ENCODE measurements at places on chromosomes 13 and 19.

- H3K36me3 ChIP-seq = no peaks in the 10 kb centered on the region
- H3K27ac ChIP-seq = no peak overlapping the region
- DNase-seq = no peak
- no peak overlapping the region for H3K4me3 ChIP-seq
- H3K27me3 ChIP-seq = peaks cover 18% of the 10 kb centered on the region
Observed at GRCh38 chr19:45346449-45346848, 5.9 kb downstream of the KLC3 start.

DNA sequence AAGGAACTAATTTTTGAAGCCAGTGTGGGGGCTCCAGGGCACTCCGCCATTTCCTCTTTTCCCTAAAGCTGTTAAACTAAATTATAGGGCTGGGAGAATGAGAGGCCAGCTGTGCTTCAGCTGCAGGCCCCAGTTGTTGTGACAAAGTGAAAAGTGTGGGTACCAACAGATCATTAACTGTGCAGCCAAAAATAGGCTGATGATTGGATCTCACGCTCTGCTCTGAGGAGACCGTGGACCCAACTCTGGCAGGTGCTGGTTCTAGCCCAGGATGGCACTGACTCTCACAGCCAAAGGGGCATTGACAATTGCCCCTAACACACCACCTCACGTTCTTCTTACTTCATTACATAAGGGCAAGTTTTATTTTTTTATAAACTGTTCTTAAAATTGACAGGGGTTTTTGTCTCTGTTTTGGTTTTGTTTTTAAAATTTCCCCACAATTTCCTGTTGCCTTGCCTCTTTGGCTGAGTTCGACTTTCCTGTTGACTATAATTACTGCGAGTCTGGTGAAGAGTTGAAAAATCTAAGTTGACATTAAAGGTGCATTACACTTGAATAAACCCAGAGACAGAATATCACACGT is 391.0 kb downstream of the FGF9 start:
- H3K27ac ChIP-seq = peak overlapping the region; percentile 41
- peaks cover 63% of the 10 kb centered on the region for H3K4me1 ChIP-seq
- DNase-seq = no peak
- H3K27me3 ChIP-seq = no peaks in the 10 kb centered on the region
- peak overlapping the region; percentile 76 for H3K4me3 ChIP-seq

GRCh38 chr19:41376998-41377365 is 649 bp downstream of the TMEM91 start:
- DNase-seq = no peak
- H3K36me3 ChIP-seq = no peaks in the 10 kb centered on the region
- no peaks in the 10 kb centered on the region for H3K27me3 ChIP-seq

- no peak for DNase-seq
- H3K4me3 ChIP-seq = peak overlapping the region; percentile 87
- peaks cover 74% of the 10 kb centered on the region for H3K4me1 ChIP-seq
- H3K27ac ChIP-seq = peak overlapping the region; percentile 48
Observed at GRCh38 chr13:114315074-114315785, 927 bp downstream of the CHAMP1 start.

GRCh38 chr19:45547965-45548609 is 36.5 kb downstream of the OPA3 start:
- H3K4me3 ChIP-seq = no peak overlapping the region
- no peak overlapping the region for H3K27ac ChIP-seq
- DNase-seq = no peak

- H3K36me3 ChIP-seq = no peaks in the 10 kb centered on the region
- H3K4me1 ChIP-seq = no peaks in the 10 kb centered on the region
Observed at GRCh38 chr19:10209315-10209714, 14.6 kb upstream of the DNMT1 start.

GRCh38 chr13:26834646-26835045 is 74.1 kb upstream of the GPR12 start:
- H3K4me3 ChIP-seq = no peak overlapping the region
- no peaks in the 10 kb centered on the region for H3K36me3 ChIP-seq
- H3K4me1 ChIP-seq = no peaks in the 10 kb centered on the region
- no peak overlapping the region for H3K27ac ChIP-seq
- H3K27me3 ChIP-seq = peaks cover 24% of the 10 kb centered on the region

DNA sequence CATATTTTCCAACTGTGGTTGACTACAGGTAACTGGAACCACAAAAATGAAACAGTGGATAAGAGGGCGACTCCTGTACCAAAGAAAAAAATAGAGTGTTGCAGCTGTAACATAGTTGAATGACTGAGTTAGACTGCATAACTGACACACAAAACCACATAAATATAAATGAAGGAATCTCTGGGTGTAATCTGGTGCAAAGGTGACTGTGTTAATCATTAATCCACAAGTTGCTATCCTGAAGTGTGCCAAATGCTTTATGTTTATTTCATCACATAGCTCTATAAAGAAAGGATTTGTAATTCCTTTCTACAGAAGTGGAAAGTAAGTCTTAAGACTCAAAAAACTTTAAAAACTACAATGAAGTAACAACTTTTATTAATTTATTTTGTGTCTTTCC is 6.0 kb upstream of the GJB2 start:
- H3K36me3 ChIP-seq = peaks cover 4% of the 10 kb centered on the region
- peaks cover 46% of the 10 kb centered on the region for H3K27me3 ChIP-seq
- no peak overlapping the region for H3K27ac ChIP-seq
- no peak for DNase-seq
- peaks cover 21% of the 10 kb centered on the region for H3K4me1 ChIP-seq

GRCh38 chr19:18126097-18126496 is 26.9 kb upstream of the PIK3R2 start:
- H3K4me1 ChIP-seq = peaks cover 1% of the 10 kb centered on the region
- H3K27me3 ChIP-seq = no peaks in the 10 kb centered on the region
- H3K36me3 ChIP-seq = peaks cover 13% of the 10 kb centered on the region

- DNase-seq = no peak
- H3K4me1 ChIP-seq = no peaks in the 10 kb centered on the region
- no peaks in the 10 kb centered on the region for H3K36me3 ChIP-seq
- no peak overlapping the region for H3K27ac ChIP-seq
Observed at GRCh38 chr13:74219566-74219965, 85.4 kb upstream of the KLF12 start.

- no peak overlapping the region for H3K27ac ChIP-seq
- H3K36me3 ChIP-seq = no peaks in the 10 kb centered on the region
- H3K4me3 ChIP-seq = no peak overlapping the region
- no peak for DNase-seq
- peaks cover 5% of the 10 kb centered on the region for H3K4me1 ChIP-seq
Observed at GRCh38 chr13:28322256-28322905, 172.5 kb downstream of the FLT1 start.

DNA sequence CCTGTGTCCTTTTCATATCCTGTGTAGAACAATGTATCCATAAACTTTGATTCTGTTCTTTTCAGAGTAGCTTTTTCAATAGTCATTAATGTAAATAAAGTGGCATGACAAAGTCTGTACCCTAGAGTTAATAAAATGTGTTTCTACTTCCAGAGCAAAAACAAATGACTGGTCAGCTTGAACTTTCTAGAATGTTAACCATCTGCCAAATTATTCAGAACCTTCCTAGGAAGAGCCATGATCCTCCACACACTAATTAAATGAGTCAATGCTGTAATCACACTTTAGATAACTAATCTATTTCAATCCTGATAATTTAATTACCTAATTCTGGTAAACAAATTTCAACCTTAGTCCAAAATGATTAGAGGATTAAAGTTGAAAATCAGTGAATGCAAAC is 73.2 kb downstream of the DIAPH3 start:
- no peaks in the 10 kb centered on the region for H3K27me3 ChIP-seq
- H3K4me3 ChIP-seq = no peak overlapping the region
- H3K36me3 ChIP-seq = peaks cover 3% of the 10 kb centered on the region
- no peaks in the 10 kb centered on the region for H3K4me1 ChIP-seq
- no peak overlapping the region for H3K27ac ChIP-seq

- no peaks in the 10 kb centered on the region for H3K36me3 ChIP-seq
- no peak for DNase-seq
- H3K4me3 ChIP-seq = no peak overlapping the region
Observed at GRCh38 chr13:74194846-74195245, 60.6 kb upstream of the KLF12 start.

- no peak overlapping the region for H3K27ac ChIP-seq
- H3K36me3 ChIP-seq = peaks cover 12% of the 10 kb centered on the region
- H3K4me3 ChIP-seq = no peak overlapping the region
- no peaks in the 10 kb centered on the region for H3K4me1 ChIP-seq
- DNase-seq = no peak
- H3K27me3 ChIP-seq = no peaks in the 10 kb centered on the region
Observed at GRCh38 chr19:51816711-51817110, 21.8 kb downstream of the FPR3 start.

DNA sequence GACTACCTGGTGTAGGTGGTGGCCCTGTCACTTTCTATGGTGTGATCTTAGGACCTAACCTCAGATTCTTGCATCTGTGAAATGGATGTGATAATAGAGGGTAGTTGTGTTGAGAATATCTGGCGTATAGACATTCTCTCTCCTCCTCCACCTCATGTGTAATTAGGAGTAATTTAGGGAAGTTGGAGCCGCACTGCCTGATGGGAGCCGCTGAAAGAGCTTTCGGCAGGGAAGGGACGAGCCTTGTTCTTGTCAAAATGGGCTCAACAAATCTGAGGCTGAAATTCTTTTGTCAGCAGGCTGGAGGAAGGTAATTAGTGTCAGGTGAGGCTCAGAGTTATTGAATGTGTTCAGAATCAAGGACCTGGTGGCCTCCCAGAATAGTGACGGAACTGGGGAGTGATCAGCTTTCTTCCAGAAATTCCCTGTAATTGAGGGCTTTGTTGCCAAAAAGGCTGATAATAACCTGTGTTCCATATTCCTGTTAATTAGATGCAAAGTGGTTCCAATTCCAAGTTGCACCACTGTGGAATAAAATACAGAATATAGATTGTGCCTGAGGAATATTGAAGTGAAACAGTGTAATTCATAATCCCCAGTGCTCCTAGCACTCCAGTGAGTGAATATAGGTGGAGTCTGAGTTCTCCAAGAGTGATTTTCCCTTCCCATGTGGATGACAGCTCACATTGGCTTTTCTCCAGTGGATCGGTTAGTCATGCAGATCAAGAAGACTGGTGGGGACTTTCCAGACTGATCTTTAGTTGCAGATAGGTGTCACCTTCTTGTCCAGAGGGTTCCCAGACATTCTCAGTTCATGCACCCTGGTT is 47.5 kb downstream of the SPATA13 start:
- H3K27me3 ChIP-seq = no peaks in the 10 kb centered on the region
- no peak overlapping the region for H3K4me3 ChIP-seq
- no peak overlapping the region for H3K27ac ChIP-seq
- no peak for DNase-seq
- H3K36me3 ChIP-seq = no peaks in the 10 kb centered on the region

GRCh38 chr19:38361633-38362075 is 12.7 kb upstream of the PSMD8 start:
- H3K4me1 ChIP-seq = peaks cover 23% of the 10 kb centered on the region
- H3K27ac ChIP-seq = no peak overlapping the region
- H3K4me3 ChIP-seq = peak overlapping the region; percentile 86
- H3K27me3 ChIP-seq = peaks cover 30% of the 10 kb centered on the region

- H3K36me3 ChIP-seq = no peaks in the 10 kb centered on the region
- H3K27ac ChIP-seq = no peak overlapping the region
- H3K4me3 ChIP-seq = no peak overlapping the region
Observed at GRCh38 chr13:39415008-39415802, 187.8 kb downstream of the LHFPL6 start.

DNA sequence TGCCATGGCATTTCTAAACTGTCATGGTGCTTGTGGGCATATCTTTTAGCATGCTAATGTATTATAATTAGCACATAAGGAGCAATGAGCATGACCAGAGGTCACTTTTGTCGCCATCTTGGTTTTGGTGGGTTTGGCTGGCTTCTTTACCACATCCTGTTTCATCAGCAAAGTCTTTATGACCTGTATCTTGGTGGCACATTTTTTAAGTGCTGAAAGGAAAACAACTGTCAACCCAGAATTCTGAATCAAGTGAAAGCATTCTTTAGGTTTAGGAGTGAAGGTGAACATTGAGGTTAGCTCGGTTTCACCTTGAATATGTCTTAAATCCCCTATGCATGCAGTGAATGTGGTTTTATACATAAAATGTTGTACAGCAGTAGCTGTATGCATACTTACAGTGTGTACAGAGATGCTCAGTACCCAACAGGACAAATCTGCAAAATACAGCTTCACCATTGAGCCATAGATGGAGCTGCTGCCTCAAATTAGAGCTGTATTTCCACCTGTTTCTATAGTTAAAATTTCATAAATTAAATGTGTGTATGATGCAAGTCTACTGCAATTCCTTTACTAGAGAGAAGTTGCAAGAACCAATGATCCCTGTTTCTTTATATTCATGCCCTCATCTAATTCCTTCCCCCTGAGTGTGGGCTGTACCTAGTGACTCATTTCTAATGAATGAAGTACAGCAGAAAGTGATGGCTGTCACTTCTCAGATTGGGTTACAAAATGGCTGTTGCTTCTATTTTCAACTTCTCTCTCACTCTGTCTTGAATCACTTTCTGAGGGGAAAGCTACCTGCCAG is 25.2 kb upstream of the IGSF23 start:
- H3K4me3 ChIP-seq = peak overlapping the region; percentile 72
- H3K27ac ChIP-seq = peak overlapping the region; percentile 78
- DNase-seq = peak; percentile 70
- peaks cover 10% of the 10 kb centered on the region for H3K36me3 ChIP-seq

GRCh38 chr19:39190768-39191167 is 6.0 kb upstream of the NCCRP1 start:
- H3K4me1 ChIP-seq = peaks cover 9% of the 10 kb centered on the region
- H3K27ac ChIP-seq = no peak overlapping the region
- H3K36me3 ChIP-seq = no peaks in the 10 kb centered on the region
- peaks cover 26% of the 10 kb centered on the region for H3K27me3 ChIP-seq

DNA sequence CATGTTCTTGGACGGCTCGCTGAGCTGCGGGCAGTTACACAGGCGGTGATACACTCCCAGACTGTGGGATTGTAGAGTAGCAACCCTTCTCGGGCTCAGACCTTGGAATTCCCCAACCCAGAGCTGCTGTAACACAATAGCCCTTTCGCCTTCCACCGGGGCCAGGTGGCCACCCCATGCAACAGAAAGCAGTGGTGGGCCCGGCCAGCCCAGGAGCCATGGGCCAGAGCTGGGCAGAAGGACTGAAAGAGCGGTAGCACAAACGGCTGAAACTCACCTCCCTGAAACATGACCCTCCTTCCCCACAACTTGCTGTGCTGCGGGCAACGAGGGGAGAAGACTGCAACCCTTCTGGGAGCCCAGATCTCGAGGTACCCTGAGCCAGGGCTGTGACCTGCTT is 429.0 kb downstream of the SLITRK1 start:
- no peaks in the 10 kb centered on the region for H3K27me3 ChIP-seq
- H3K4me3 ChIP-seq = no peak overlapping the region
- H3K4me1 ChIP-seq = no peaks in the 10 kb centered on the region

DNA sequence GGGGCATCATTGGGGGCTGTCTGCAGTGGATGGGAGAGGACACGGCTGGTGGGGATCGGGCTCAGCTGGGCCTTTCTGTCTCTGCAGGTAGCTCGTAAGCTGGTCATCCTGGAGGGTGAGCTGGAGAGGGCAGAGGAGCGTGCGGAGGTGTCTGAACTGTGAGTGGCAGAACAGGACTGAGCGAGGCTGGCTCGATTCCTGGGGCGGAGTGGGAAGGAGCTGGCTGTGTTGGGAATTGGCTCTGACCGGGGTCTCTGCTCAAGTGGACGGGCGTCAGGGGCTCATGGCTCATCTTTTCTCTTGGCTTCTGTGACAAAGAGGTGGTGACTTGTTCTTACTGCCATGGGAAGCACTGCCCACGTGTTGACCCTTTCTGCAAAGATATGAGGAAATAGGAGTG is 11.6 kb downstream of the TPM4 start:
- H3K4me1 ChIP-seq = peaks cover 53% of the 10 kb centered on the region
- no peaks in the 10 kb centered on the region for H3K27me3 ChIP-seq
- H3K36me3 ChIP-seq = peaks cover 53% of the 10 kb centered on the region
- no peak for DNase-seq
- H3K27ac ChIP-seq = no peak overlapping the region

GRCh38 chr13:70394031-70394548 is 285.8 kb upstream of the KLHL1 start:
- no peak for DNase-seq
- no peak overlapping the region for H3K4me3 ChIP-seq
- no peak overlapping the region for H3K27ac ChIP-seq
- no peaks in the 10 kb centered on the region for H3K4me1 ChIP-seq

GRCh38 chr19:478976-479375 is 17.3 kb upstream of the MADCAM1 start:
- H3K4me3 ChIP-seq = no peak overlapping the region
- peaks cover 5% of the 10 kb centered on the region for H3K27me3 ChIP-seq
